CD4-positive, alpha-beta T cell treated with Interferon alpha-2 for 1 hour (primary cell): ENCODE measurements at places on chromosomes 7 and 10.

- DNase-seq: no peak
These were observed 87.4 kb upstream of the PPIF start for GRCh38 chr10:79259834-79260233.

DNA sequence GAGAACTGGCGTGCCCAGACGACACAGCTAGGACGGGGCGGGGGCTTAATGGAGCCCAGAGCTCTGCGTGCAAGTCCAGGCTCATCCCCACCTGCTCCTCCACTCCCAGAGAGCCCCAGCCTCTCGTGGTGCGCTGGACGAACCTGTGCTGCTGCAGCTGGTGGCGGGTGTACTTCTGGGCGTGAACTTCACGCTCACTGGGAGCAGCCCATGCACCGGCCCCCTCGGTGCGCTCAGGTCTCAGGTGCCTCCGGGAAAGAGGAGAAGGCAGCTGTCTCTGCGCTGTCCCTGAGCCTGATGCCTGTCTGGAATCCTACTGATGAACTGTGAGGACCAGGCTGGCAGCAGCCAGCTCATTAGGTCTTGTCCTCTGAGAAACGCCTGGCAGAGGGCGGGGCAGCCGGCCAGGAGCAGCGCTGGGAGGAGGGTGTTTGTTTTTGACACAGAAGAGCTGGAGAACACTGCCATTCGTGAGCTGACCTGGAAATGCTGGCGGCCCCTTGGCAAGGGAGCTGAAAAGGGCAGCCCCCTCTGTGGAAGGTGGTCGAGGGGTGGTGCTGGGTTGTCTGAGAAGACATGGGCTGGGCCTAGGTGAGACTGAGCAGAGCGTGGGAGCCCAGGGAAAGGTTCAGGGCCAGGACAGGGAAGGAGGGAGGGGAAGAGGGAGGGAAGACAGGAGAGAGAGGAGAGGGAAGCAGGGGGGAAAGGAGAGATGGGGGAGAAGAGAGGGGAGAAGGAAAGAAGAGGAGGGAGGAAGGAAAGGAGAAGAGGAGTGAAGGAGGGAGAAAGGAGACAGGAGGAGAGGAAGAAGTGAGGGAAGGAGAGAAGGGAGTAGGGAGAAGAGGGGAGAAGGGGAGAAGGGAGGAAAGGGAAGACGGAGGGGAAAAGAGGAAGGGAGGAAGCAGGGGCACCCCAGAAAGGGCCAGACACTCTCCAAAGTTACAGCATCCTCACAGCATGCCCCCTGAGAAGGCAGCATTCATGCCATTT, 53.5 kb upstream of the TNS3 start:
- DNase-seq: no peak

DNA sequence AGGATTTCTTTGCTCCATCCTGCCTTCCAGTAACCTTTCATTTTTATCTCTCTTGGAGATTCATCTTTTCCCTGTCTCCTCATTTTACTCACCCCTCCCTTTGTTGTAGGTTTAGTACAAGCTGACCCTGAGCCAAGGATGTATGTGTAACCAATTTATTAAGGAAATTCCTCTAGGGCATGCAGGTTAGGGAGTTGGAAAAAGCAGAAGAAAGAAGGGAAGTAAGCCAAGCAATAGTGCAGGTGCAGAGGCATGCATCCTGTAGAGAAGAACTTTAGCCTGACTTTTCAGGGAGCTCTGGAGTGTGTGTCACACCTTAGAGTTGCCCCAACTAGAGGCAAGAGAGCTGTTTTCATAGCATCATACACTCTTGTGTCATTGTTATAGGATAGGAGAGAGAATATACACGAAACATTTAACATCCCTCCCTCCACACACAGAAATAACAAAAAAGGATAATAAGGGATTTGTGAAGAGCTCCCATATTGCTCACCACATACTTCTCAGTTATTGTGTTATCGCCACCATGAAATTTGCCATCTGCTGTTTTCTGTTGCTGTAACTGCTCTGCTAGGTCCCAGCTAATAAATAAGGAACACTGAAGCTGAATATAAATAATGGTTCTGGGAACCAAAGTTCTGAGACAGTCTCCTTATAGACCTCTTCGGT, 21.8 kb upstream of the SEMA3C start:
- no peak for DNase-seq

- no peak for DNase-seq
These were observed 188.1 kb downstream of the MYOF start for GRCh38 chr10:93293999-93294398.

DNA sequence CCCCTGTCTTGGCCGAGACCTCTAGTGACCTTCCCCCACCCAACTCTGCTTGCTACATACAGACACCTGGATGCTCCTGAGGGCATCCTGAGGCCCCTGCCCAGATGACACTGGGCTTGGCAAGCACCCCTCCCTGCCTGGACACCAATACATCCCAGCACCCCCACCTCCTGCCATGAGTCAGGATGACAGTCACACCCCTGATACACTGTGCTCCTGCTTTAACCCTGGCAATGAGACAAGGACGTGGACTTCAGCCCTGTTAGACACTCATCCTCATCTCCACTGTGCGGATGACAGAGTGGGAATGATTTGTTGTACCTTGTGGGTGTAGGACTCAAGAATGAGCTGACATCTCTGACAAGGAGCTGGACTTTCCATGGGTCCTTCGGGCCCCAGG, 186.3 kb upstream of the ADCY1 start:
- no peak for DNase-seq

- no peak for DNase-seq
These were observed 184.3 kb upstream of the CTBP2 start for GRCh38 chr10:125344573-125345171.

DNA sequence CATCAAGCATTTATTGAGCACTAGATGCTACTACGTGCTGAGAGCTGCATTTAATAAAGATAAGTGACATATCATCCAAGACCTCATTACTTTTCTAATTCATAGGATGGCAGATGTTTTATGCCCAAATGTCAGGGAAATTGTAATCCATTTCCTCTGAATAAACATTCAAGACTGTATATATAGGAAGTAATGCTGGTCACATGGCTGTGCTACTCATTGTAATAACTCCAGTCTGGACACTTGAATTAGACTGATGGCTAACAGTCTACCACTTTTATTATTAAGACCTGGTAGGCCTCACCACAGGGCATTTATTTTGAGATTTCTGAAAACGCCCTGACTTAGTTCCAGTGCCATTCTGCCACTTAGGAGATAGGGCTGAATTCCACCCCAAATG, 36.6 kb downstream of the PIK3AP1 start:
- DNase-seq: no peak

- no peak for DNase-seq
These were observed 16.0 kb downstream of the TET1 start for GRCh38 chr10:68576118-68576517.

DNA sequence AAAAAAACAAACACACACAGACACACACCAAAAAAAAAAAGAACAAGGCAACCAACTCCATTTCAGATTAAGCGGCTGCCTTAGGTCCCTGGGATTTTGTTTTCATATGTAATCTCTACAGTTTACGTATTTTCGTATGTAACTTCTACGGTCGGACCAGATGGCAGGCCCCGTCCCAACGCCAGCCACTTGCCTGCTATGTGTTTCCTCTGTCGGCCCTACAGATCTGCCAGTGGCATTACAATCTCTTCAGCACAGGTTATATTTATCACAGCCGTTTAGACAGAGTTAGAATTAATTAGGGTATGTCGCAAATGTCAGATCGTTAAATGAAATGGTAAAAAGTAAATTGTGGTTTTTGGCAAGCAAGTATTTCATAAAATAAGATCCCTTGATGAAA, 99.3 kb downstream of the DNAJB6 start:
- no peak for DNase-seq

DNA sequence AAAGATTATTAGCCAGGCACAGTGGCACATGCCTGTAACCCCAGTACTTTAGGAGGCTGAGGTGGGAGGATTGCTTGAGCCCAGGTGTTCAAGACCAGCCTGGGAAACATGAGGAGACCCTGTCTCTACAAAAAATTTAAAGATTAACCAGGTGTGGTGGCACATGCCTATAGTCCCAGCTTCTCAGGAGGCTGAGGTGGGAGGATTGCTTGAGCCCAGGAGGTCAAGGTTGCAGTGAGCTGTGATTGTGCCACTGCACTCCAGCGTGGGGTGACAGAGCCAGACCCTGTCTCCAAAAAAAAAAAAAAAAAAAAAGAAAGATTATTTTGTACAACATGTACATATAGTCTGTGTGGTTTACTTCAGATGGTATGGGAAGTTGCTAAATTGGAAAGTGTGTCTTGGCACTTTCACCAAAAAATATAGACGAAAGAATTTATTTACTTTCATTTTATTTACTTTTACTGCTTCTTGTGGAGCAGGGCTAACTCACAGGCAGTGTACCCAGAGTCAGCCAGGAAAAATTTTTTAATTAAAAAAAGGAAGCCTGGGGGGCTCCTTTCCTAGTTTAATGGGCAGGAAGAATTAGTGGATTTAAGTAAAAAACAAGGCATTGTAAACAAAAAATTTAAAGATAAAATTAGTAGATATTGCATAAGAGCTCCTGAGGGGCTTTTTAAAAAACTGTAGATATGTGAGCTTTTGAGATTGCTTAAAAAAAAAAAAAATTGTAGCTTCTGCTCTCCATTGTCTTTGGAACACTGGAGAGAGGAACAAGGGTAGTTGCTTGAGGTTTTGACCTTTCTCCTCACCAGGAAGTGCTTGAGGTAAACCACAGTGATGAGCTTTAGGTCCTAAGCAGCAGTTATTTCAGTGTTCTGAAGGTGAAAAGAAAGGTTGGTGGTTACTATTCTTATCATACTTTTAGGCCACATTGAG, 44.6 kb upstream of the VDAC2 start:
- DNase-seq: peak; percentile 46

GRCh38 chr10:60086862-60087261, 180.5 kb upstream of the CCDC6 start:
- DNase-seq: no peak

DNA sequence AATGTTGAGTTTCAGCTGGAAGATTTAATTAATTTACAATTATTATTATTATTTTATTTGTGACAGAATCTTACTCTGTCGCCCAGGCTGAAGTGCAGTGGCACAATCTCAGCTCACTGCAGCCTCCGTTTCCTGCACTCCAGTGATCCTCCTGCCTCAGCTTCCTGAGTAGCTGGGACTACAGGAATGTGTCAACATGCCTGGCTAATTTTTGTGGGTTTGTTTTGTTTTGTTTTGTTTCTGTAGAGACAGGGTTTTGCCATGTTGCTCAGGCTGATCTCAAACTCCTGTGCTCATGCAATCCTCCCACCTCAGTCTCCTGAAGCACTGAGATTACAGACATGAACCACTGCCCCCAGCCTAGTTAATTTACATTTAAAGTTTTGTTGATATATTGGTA, 93.8 kb upstream of the MEOX2 start:
- DNase-seq: no peak

DNA sequence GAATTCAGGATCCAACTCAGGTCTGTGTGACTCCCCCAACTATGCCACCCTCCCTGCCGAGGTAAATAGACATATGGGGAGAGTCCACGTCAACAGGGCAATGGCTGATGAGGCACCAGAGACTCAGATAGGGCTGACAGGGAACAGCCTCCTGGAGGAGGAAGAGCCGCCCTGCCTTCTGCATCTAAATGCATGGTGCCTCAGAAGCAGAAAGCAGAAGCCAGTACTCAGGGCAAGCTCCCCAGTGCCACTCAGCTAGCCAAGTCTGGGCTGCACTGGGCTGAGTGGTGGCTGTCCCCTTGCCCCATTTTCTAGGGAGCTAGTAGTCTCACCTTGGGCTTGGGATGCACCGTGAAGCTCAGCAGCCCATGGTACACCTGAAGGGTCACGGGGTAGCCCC, 11.0 kb downstream of the RRP12 start:
- DNase-seq: no peak

GRCh38 chr10:109963439-109963838, 40.1 kb upstream of the XPNPEP1 start:
- no peak for DNase-seq

DNA sequence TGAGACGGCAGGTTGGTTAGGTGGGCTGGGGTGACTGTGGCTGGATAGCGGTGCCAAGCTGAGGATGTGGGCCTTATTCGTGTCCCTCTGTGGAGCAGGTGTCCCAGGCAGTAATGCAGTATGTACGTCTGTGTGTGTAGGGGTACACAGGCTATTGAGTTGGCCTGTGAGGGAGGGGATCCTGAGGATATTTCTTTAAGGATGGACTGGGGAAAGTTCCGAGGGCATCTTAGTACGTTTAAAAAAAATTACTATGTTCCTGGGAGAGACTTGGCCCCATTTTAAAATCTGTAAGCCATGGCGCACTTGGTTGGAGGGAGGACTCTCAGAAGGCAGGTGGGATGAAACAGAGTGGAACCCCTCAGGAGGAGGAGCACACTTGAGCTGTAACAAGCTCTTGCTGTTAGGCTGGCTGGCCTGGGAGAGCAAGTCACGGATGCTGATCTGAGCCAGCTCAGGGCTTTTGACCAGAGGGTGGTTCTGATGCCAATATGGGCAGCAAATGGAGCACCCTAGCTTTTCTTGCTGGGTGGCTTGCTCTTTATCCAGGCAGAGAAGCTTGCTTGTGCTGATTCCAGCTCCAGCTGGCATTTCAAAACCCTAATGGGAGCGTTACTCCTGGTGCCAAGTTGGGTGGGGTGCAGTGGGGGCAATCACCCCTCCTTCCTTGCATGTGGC, 765 bp downstream of the WBP1L start:
- peak; percentile 3 for DNase-seq

- no peak for DNase-seq
These were observed 29.5 kb downstream of the LRRC17 start for GRCh38 chr7:102942181-102942866.

DNA sequence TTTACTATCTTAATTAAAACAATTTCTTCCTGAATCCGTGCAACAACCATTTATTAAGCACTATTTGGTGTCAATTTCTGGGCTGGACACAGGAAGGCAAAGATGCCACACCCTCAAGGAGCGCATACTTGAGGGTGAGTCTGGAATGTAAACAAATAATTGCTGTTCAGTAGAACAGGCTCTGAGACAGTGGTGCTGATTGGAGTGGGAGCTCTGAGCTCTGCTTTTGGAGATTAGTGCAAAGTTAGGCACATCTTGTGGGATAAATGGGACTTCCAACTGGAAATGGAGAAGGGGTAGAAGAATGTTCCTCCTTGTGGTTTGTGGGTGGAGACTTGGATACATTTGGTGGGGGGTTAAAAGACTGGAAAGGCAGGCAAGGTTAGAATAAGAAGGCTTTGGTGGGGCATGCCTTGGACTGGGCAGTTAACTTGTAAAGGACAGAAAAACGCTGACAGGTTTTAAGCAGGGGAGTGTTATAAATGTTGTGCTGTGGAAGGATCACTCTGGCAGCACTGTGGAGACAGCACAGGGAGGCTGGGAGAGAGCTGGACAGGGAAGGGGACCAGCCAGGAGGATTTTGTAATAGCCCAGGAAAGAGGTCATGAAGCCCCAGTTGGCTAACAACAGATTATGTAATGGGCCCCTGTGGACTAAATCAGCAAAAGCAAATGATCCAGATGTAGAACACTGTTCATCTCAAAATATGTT, 80.7 kb downstream of the ZNF365 start:
- no peak for DNase-seq

DNA sequence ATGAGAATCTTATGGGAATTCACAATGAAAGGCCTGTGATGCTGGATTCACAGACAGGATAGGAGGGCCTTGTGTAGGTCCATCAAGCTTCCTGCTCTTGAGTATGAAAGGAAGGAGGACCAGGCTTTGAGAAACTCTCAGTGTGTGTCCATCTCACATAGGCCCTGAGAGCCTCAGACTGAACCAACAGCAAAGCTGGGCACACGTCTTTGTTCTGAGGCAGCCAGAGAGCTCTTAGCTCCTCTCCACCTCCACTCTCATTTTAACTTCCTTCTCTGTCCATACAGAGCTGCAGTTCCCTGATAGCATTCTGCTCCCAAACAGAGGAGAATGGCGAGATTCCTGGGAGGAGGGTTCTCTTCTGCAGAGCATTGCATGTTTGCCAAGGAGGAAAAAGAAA, 515.6 kb downstream of the CALN1 start:
- no peak for DNase-seq

- DNase-seq: peak; percentile 71
These were observed 842 bp upstream of the SKIDA1 start for GRCh38 chr10:21526188-21526859.
